Activated CD4-positive, alpha-beta T cell treated with anti-CD3 and anti-CD28 coated beads, Interleukin-2, amount 50 U/mL, for 4 hours (primary cell): ENCODE measurements at places on chromosomes 4 and X.
A peak's percentile ranks its signal among the peaks of the same experiment; 100 is the strongest.

DNA sequence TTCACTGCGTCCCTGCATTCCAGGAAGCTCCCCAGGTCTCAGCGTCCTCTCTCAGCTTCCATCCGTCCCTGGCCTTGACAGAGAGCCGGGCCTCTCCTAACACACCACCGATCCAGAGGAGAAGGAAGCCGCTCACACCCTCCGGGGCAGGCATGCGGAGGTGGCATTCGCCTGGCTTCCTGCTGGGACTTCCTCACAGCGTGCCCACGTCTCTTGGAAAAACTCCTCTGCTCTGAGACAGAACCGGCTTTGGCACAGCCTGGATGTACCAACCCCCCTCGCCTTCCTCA lies 3.2 kb downstream of the CTAG2 start:
- DNase-seq: no peak

- DNase-seq: peak; percentile 35
These were observed 408 bp downstream of the TMEM33 start for GRCh38 chr4:41935652-41936021.

- no peak for DNase-seq
These were observed 8.1 kb downstream of the SSR4 start for GRCh38 chrX:153802513-153803045.

DNA sequence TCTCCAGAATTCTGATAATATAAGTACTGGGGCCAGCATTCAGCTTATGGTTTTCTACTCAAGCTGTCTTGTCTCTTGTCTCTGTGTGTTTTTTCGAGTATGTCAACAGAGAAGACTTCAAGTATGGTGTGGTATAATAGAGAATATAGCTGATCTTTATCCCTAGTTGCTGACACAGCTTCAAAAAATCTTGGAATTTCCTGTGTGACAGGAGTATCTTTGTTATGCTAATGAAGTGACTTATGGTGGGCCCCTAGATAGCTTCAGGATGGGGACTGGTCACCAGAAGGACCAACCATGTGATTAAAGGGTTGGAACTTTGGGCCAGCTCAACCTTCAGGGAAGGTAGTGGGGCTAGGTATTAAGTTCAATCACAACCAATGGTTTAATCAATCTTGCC lies 2.9 kb downstream of the GPRASP3 start:
- DNase-seq: no peak

DNA sequence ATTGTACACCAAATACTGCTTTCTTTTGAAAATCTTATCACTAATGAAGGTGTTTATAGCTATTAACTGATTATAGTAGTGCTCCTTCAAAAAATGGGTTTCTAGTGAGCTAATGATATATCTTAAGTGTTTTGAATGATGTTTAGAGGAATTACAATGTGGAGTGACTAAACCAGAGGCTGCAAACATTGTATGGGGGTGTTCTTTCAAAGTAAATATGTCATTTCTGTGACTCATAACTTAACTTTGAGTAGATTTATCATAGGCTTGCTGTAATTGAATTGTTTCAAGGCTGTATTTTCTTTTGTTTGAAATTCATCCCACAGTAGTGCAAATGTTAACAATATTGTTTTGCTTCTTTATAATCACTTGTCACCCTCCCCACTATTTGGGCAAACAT lies 141.6 kb downstream of the IL1RAPL2 start:
- no peak for DNase-seq

- DNase-seq: peak; percentile 6
These were observed 32.1 kb downstream of the ZGRF1 start for GRCh38 chr4:112604589-112604988.

- no peak for DNase-seq
These were observed 187.0 kb downstream of the AASDH start for GRCh38 chr4:56200275-56200674.

GRCh38 chrX:10399043-10399741 lies 221.2 kb downstream of the MID1 start:
- DNase-seq: no peak
